ENCODE measurements at places on chromosomes 1 and 21.

DNA sequence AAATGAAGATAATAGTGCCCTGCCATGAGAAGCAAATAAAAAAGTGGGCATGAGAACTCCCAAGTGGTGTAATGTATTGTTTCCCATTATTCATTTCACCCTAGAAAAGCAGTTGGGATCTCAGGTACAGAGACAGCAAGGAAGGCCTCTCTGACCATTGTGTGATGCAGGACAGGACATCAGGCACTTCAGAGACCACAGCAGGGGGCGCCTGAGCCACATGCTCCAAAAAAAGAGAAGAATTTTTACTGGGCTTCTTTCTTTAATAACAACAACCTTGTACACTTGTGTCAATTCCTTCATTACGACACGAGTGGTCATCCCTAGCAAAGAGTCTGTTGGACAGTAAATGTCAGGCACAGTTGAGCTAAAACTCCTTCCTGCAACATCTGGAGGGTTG, 533.3 kb downstream of the OMA1 start:
- DNase-seq, result no peak

GRCh38 chr1:30446095-30446494, 277.3 kb downstream of the MATN1 start:
- DNase-seq, result no peak

GRCh38 chr1:115545791-115546733, 95.7 kb upstream of the VANGL1 start:
- no peak for DNase-seq

DNA sequence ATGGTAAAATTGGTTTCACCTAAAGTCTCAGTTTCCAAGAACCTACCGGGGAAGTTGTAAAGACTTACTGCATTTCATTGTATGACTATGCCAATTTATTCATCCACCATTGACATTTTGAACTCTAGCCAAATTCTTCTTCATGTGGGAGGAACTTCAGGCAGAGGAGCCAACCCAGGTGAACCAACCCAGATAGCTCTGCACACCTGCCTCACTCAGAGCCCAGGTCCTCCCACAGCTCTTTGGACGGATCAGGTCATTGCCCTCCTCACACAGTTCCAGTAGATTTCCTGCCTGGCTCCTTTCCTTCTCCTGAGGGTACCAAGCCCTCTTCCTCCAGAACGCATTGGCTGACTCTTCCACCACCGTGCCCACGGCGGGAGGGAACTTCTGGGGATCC, 121.7 kb downstream of the DTL start:
- DNase-seq, result no peak

GRCh38 chr1:76224752-76225151, 150.2 kb downstream of the ST6GALNAC3 start:
- DNase-seq, result no peak

GRCh38 chr1:82486969-82487368, 686.2 kb downstream of the ADGRL2 start:
- DNase-seq, result no peak

DNA sequence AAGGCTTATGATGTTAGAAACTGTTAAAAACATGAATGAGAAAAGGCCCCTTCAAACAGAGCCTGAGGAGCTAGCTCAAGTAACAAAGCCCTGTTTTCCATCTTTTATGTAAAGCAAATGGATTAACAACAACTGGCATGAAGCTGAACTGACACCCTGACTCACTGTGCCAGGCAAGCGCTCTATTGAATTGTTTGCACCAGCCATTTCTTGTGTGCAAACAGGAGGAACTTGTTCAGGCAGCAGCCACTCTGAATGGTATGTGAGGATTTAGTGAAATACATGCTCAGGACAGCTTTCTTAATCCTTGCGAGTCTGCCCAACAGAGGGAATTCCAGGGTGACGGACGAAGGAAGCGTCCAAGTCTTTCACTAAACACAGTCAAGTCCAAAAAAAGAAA, 291.1 kb upstream of the ADGRL2 start:
- DNase-seq, result no peak

DNA sequence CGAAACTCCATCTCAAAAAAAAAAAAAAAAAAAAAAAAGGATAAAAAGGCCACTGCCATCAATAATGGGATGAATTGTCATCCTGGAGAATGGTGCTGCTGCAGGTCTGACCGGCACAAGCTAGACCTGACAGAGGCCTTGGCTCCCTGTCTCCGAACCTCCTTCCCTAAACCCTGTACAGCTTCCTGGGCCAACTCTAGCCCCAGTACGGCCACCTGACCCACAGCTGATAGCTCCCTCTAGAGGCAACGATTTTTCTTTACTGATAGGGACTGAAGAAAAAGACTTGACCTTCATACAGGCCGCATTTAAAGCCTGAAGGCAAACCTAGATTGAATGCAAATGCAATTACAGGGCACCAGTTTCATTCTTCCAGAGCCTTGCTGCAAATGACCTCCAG, 30.7 kb downstream of the NOL9 start:
- DNase-seq, result no peak

DNA sequence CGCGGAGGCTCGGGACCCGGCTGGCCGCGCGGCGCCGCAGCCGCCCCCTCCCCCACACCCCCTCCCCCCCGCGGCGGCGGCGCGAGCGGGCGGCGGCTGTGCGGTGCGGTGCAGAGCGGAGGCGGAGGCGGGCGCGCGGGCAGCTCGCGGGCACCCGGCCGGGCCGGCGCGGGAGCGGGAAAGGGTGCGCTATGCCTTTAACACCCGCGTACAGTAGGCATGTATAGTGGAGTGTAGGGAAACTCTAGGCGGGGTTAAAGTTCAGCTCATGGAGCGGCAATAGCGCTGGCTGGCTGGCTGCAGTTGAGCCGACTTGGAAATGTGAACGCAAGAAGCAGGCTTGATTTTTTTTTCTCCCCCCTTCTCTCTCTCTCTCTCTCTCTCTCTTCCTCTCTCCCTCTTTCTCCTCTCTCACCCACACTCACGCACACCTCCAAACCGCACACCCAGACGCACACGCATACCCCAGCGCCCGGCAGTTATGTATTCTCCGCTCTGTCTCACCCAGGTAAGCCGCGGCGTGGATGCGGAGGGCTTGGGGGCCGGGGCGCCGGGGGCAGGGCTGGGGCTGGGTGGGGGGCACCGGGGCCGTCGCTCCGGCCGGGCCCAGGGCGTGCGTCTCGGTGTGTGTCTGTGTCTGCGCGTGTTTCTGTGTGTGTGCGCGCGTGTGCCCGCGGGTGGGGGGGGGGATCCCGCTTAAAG, at the start of gene NFIA:
TSS of gene NFIA (plus strand) at position 251 of the 702 bp plus-strand sequence.
- DNase-seq, result peak; percentile 10

- DNase-seq, result no peak
These were observed 22.1 kb downstream of the INSL5 start for GRCh38 chr1:66778969-66779368.

GRCh38 chr1:158813164-158813563, 18.0 kb upstream of the MNDA start:
- DNase-seq, result no peak

- DNase-seq, result no peak
These were observed 121.8 kb downstream of the EPHB2 start for GRCh38 chr1:22832414-22832786.

DNA sequence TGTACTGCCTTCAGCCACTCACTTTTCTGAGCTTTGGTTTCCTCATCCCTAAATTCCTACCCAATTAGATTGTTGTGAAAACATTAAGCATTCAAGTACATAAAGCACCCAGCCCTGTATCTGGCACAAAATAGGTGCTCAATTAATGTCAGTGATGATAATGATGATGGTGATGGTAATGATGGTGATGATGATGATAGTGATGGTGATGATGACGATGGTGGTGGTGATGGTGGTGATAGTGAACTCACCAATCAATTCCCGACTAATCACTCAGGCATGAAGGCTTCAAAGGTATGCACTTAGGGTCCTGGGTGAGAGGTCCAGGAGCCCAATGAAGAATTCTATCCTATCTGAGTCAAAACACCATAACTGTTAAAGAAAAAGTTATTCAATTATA, 383.5 kb downstream of the MATN1 start:
- no peak for DNase-seq

- DNase-seq, result no peak
These were observed 488.2 kb upstream of the PTBP2 start for GRCh38 chr1:96233422-96233821.

GRCh38 chr1:179530352-179530751, 45.4 kb downstream of the NPHS2 start:
- no peak for DNase-seq

- DNase-seq, result no peak
These were observed 1.2 kb downstream of the ZNF692 start for GRCh38 chr1:248857749-248858095.

GRCh38 chr21:25938658-25939395, 204.1 kb downstream of the GABPA start:
- no peak for DNase-seq

DNA sequence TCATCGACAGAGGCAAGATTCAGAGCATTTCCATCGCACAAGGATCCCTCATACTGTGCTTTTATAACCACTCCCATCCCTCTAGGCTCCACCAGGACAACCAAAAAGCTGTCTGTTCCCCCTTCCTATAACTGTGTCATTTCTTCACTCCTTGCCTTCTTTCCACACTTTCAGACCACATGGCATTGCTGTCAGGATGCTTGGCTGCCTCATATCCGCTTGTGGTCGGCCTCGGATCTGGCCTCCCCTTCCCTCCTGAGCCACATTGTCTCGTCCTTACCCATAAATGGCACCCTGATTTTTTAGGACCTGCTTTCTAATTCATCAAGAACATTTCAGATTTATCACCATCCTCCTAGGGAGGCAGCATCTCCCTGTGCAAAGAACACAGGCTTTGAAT, 80.5 kb downstream of the HIVEP3 start:
- no peak for DNase-seq

DNA sequence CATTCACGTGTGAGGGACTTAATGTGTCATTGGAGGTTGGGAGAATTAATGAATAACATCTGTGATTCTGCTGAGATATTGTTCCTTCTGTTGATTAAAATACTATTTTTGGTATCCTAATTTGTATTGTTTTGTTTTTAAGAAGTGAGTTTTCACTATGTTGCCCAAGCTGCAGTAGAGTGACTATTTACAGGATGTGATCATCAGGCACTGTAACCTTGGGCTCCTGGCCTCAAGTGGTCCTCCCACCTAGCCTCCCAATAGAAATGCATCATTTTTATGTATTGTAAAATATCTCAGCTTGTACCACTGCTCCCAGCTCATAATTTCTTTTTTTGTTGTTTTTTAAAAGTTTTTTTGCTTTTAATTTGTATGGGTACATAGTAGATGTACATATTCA, 14.3 kb downstream of the ALG6 start:
- DNase-seq, result no peak

- DNase-seq, result no peak
These were observed 102.5 kb downstream of the KCNN3 start for GRCh38 chr1:154767315-154768240.

DNA sequence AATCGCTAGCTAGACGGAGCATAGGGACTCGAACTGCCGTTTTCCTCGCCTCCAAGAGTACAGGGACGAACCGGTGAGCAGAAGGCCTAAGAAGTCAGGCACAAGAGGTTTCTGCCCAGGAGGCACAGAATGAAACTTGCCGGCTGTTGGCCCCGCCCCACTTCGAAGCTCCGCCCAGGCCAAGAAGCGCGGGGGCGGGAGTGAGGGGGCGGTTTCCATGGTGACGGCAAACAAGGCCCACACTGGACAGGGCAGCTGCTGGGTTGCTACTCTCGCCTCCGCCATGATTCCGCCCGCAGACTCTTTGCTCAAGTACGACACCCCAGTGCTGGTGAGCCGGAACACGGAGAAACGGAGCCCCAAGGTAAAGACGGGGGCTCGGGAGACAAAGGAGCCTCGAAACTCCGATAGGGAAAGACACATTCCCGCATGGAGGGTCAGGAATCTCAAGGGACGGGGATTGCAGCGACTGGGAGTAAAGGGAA, at the start of gene DNALI1:
TSS of gene DNALI1 (plus strand) at position 229 of the 485 bp plus-strand sequence. CDS start at position 284, 55 bp downstream.
- no peak for DNase-seq
